ENCODE measurements at places on chromosomes 1 and 21. TPM values are rescaled to one million over a fixed set of nuclear protein-coding genes. Genes with fewer than 3 reads are reported as not detected.
A peak's percentile ranks its signal among the peaks of the same experiment; 100 is the strongest.

DNA sequence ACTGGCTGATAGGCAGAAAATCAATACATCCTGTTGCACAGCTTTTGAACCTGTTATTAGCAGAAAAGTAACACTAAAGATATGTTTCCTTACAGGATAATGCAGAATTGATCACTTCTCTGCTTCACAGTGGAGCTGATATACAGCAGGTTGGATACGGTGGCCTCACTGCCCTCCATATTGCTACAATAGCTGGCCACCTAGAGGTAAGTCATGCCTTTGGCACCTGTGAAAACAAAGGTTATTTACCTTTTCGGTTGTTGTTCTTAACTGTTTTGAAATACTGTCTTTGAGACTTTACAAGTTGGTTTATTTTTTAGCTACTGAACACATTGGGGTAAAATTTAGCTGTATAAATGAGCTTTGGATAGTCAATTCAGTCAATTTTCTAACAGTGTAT is 36.3 kb downstream of the TNNI3K start:
- DNase-seq, result no peak

- DNase-seq, result peak; percentile 47
Observed at GRCh38 chr1:202805886-202806844, 2.1 kb downstream of the KDM5B start.

DNA sequence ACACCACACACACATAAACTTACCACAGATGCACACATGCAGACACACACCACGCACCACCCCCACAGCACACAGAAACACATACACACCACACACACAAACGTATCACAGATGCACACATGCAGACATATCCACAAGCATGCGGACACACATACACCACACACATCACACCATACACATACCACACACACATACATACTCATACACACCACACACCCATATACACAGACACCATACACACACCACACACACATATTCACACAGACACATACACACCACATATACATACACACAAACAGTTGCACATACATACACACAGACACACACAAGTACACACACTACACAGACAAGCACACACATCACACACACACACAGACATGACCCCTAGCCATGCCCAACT is 37.5 kb upstream of the PDE9A start:
- DNase-seq, result no peak

DNA sequence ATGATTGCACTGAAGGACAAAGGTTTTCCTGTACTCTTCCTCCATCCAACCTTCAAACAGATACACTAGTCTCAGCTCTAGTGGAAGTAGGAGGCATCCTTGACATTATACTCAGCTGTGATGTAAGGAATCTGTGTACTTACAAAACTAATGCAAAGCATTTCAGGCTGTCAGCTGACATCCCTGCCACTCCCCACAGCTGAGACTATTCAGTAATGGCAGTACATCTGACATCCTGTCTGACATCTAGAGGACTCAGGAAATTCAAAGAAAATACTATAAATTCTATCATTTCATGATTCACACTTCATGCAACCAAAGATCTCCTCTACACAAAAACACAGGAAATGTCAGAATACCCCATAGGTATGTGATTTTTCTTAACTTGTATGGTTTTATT is 325.8 kb downstream of the SMYD3 start:
- no peak for DNase-seq

Gene AADACL4
- total RNA-seq, result not detected

All from activated CD4-positive, alpha-beta T cell treated with anti-CD3 and anti-CD28 coated beads for 36 hours (primary cell).